KBM-7 (cell line): ENCODE measurements at places on chromosomes 12 and 14.
A peak's percentile ranks its signal among the peaks of the same experiment; 100 is the strongest.

GRCh38 chr12:115911360-115911759 lies 366.1 kb downstream of the MED13L start:
- DNase-seq, result no peak

GRCh38 chr12:12723149-12723680 lies 6.0 kb downstream of the CDKN1B start:
- DNase-seq, result peak; percentile 57

- DNase-seq, result peak; percentile 16
Measured at GRCh38 chr12:108214486-108214885, 85.4 kb downstream of the WSCD2 start.

DNA sequence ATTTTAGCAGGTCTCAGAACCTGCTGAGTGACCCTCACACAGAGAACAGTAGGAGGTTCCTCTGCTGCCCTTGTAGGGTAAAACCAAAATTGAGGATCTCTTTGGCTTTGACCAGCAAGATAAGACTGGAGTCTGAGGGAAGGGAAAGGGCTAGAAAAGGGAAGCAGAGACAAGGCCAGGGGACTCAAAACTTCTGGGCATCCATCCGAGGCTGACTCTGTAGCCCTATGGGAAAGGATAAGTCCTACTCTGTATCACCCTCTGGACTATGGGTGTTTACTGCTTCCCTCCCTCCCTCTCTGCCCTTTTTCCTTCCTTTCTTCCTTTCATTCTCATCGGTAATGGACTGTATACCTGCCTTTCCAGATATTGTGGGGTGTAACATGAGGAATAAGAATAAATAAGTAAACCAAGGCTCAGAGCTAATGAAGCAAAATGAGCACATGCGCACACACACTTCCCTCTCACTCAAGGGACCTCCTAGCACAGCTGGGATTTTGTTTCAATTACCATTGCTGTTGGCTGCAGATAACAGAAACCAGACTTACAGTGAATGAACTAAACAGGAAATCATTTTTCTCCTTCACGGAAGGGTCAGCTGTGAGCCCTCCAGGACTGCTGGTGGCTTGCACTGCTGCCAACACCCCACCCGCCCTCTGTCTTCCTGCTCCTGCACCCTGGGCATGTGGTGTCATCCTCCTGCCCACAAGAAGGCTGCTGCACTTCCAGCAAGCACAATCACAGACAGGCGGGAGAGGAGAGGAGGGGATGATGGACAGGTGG lies 404.4 kb upstream of the CCDC196 start:
- no peak for DNase-seq

DNA sequence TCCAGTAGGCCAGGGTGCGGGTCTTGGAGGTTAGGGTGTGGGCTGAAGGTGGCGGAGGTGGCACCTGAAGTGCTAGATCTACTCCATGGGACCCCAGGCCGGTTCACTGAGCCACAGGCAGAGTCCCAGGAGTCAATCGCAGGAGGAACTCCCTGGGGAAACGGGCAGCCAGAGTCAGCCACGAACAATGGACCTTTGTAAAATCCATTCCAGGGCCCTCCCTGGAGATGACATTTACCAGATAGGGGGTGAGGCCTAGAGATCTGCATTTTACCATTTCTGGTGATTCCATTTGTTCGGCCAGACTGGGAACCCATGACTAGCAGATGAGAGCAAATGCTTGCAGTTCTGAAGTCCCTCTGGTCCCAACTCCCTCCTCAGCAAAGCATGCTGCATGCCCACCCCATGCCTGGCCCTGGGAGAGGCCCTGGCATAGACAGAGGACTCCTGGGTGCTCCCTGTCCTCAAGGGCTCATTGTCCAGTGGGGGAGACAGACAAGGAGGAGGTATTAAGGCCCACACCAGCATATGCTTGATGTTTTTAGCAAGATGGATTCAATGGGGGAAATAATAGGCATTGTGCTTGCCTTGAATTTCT lies 115.5 kb downstream of the EML1 start:
- no peak for DNase-seq

GRCh38 chr12:76591476-76591875 lies 31.9 kb upstream of the OSBPL8 start:
- no peak for DNase-seq
